ENCODE measurements at places on chromosomes 13 and 19.

- DNase-seq = no peak
Measured at GRCh38 chr13:88919970-88920628, 1248.9 kb downstream of the SLITRK5 start.

DNA sequence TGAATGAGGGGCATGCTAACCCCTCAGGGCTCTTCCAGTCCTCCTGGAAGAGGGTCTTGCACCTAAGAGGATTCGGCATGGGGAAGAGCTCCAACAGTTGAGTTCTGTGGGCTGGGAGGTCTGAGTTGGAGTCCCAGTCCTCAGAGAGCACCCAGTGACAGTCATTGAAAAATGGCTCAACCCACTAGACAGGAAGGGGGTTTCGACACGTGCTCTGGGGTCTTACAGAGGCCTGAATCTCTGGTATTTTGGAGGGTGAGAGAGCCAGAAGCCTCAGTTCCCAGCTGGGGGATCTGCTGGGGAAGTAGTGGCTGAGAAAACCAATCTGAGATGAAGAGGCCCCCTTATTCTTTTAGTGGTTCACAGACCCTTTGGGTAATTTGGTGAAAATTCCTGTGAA, 9.0 kb downstream of the PTH2 start:
- no peak for DNase-seq

DNA sequence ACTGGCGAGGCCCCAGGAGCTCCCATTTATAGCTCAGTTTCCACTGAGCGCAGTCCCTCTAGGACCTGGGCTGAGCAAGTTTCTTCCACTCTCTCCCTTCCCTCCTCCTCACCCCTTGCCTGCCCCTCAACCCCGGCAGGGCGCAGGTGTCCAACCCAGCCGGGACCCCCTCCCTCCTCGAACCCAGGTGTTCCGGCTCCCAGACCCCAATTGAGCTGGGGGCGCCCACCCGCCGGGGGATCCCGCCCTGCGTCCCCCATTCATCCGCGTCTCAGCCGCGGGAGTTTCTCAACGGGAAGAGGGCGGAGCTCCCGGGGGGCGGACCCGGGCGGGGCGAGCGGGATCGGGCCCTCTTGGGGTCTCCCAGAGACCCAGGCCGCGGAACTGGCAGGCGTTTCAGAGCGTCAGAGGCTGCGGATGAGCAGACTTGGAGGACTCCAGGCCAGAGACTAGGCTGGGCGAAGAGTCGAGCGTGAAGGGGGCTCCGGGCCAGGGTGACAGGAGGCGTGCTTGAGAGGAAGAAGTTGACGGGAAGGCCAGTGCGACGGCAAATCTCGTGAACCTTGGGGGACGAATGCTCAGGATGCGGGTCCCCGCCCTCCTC, at the start of gene KIRREL2:
KIRREL2 (plus strand) TSS at position 366 of the 604 bp plus-strand sequence; CDS start at position 575, 209 bp downstream.
- peak; percentile 60 for DNase-seq

GRCh38 chr19:24069905-24070657, 16.9 kb upstream of the ZNF254 start:
- DNase-seq = no peak

DNA sequence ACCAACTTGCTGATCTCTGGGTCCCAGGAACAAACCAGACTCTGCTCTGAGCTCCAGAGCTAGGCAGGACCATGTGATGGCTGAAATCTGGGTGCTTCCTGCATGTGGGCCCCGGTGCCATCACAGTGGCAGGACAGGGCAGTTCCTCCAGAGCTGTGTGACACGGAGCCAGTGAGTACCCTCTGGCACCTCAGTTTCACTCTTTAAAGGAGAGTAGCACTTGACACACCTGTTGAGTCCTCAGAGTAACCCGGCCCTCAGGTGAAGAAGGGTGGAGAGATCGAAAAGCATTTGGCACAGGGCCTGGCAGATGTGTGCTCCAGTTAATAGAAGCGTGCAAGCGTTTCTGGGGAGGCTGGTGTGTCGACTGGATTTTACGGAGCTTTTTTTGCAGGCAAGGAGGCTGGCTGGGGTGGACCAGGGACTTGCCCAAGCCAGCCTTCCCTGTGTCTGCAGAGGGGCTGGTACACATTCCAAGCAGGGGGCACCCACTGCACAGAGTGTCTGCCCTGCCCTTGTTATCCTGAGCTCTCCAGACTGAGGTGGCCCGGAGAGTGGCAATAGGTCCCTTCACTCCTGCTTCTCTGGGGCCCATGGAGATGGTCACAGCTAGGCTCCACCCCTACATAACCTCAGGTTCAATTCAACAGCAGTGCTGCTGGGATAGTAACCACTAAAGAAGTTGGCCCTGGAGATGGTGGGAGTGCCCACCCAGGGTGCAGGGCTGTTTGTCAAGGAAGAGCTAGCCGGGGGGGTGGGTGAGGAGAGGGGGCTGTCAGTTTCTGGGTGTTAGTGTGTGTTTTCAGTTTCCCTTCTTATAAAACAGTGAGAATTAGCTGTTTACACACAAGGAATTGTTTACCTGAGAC, 8.3 kb downstream of the RPS19 start:
- DNase-seq = no peak

GRCh38 chr13:80591976-80592740, 251.2 kb upstream of the SPRY2 start:
- DNase-seq = no peak

GRCh38 chr13:96636001-96636709, 358.1 kb downstream of the OXGR1 start:
- no peak for DNase-seq

- no peak for DNase-seq
Measured at GRCh38 chr13:103656311-103656710, 590.1 kb upstream of the SLC10A2 start.

GRCh38 chr19:41575998-41576397, at the start of gene CEACAM21:
TSS of gene CEACAM21 (plus strand) at chr19:41576166. CDS start at chr19:41576275, 109 bp downstream.
- DNase-seq = peak; percentile 74

DNA sequence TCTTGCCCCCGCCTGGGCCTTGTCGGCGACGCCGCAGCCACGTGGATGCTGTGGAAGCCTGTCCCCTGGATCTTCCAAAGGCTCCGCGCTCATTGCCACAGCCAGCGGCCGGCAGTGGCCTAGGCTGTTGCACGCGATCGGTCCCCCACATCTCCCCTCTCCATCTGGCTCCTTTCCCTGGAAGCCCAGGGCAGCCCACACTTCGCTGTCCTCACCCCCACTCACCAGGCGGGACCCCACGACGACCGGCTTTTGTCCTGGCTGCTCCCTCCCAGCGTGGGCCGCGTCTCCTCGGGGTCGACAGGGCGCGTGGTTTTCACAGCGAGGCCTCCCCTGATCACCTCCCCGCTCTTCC, 605 bp upstream of the TEX30 start:
- no peak for DNase-seq

DNA sequence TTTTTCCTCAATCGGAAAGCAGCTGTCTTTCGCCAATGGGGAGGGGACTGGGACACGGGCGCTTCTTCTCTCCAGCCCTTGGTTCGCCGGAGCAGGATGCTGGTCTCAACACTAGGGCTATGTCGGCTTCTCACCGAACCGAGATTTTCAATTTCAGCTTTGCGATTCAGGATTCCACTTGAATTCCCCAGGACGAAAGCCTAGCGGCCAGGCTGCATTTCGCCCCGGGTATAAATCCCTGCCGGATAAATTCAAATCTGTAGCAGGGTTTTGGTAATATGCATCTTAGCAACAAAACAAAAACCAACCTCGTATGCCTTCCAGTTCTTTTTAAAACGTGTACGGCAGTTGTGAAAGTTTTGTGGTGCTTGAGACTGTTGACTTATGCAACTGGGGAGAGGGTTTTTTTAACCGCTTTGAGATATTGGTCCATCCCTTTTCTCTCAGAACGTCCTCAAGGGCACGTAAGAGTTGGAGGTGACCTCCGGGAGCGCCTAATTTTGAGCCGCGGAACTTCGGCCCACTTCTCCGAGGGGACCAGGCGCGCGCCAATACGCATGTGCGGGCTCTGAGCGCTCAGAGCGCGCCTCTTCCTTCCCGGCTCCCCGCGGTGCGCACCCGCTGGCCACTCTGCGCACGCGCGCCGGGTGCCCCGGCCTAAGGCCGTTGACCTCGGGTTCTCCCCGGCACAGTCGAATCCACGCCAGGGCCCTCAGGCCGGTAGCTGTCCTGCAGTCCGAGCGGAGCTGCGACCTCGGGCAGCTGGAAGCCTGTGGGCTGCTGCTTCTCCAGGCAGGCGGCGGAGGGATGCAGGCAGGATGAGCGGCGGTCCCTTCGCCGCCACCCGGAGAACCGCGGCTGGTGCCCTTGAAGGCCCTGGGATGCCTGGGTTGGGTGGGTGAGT, 7.6 kb downstream of the POU4F1 start:
- peak; percentile 64 for DNase-seq

GRCh38 chr19:33063753-33064457, 783 bp downstream of the RHPN2 start:
- DNase-seq = peak; percentile 57

Measured in GM13977 (cell line).